ENCODE measurements at places on chromosomes 1 and 21. TPM values are rescaled to one million over a fixed set of nuclear protein-coding genes. Genes with fewer than 3 reads are reported as not detected.

TMPRSS2 gene
- not detected for polyA plus RNA-seq

RGS13 gene
- polyA plus RNA-seq, result not detected

LDLRAD1 gene
- polyA plus RNA-seq, result not detected

DMRTA2 gene
- not detected for polyA plus RNA-seq

CGN gene
- 1.2 TPM for polyA plus RNA-seq

DPYD gene
- 51.1 TPM for polyA plus RNA-seq

PLA2G2D gene
- polyA plus RNA-seq, result not detected

WNT3A gene
- polyA plus RNA-seq, result not detected

NKAIN1 gene
- polyA plus RNA-seq, result not detected

PEA15 gene
- polyA plus RNA-seq, result 10.2 TPM

NDUFV3 gene
- 13.0 TPM for polyA plus RNA-seq

FMOD gene
- polyA plus RNA-seq, result not detected

GPR153 gene
- not detected for polyA plus RNA-seq

TACSTD2 gene
- polyA plus RNA-seq, result 0.07 TPM

CLCA4 gene
- not detected for polyA plus RNA-seq

CERS2 gene
- polyA plus RNA-seq, result 185 TPM

ELOVL1 gene
- 74.5 TPM for polyA plus RNA-seq

BSND gene
- not detected for polyA plus RNA-seq
